ENCODE measurements at places on chromosomes 5 and 9.

GRCh38 chr9:103988821-103989220 is 105.3 kb upstream of the SMC2 start:
- no peak for DNase-seq

GRCh38 chr5:40410231-40410861 is 269.4 kb upstream of the PTGER4 start:
- peak; percentile 40 for DNase-seq

DNA sequence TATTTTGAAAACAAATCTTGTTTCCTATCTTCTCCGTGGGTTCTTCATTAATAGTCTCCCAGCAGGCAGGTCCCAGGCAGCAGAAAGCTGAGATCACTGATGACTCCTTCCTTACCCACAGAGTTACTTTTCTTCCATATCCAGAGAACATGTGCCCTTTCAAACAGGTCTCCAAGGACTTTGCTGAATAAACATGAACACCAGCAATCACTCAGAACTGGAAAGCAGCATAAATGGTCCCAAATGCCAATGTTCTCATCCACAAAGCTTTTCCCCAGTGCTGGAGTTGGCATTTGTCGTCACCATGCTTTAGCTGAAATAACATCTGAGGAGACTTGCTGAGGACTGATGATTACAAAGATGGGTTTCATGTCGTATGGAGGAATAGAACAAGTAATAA is 134.0 kb downstream of the YIPF5 start:
- DNase-seq = no peak

GRCh38 chr5:72154076-72154756 is 46.9 kb downstream of the MAP1B start:
- DNase-seq = no peak

- no peak for DNase-seq
Measured at GRCh38 chr9:76531231-76531780, 72.3 kb downstream of the GCNT1 start.

DNA sequence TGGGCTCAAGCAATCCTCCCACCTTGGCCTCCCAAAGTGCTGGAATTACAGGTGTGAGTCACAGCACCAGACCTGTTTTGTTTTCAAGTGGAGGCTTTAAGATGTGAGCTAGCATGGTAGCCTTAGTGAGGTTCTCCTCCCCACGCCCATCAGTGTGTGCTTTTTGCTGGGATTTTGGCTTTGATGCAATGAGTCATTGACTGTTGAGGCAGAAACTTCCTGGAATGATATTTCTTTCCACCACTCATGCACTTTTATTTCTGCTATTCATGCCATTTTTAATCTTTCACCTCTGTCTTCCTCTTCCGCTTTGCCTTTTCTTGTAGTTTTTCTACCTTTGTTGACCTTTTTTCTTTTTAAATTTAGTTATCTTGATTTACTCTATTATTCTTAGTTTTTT is 4.2 kb upstream of the NFIL3 start:
- DNase-seq = no peak

DNA sequence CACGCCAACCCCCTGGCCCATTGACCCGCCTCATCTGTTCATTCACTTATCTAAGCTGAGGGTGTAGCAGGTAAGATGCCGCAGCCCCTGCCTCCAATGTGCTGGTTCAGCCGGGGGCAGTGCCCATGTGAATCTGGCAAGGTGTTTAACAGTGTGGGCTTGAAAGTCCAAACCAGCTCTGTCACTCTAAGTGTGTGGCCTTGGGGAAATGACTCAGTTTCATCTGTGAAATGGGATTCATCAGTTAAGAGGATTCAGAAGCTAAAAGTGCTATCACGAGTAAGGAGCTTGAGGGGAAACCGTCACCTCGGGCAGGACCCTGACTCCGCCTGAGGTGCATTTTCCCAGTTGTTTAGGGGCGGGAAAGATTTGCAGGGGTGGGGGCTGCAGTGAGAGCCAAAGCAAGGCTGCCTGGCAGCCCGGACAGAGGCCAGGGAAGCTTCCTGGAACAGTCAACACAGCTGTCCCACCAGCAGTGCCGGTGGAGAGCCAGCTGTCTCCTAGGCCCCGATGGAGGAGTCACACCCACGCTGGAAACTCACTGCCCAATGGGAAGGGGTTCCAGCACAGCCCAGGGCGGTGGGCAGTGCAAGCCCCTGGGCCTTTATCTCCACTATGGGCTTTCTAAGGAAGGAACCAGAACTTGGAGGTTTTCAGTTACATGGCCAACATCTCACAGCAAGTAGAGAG is 9.7 kb upstream of the URM1 start:
- DNase-seq = no peak

DNA sequence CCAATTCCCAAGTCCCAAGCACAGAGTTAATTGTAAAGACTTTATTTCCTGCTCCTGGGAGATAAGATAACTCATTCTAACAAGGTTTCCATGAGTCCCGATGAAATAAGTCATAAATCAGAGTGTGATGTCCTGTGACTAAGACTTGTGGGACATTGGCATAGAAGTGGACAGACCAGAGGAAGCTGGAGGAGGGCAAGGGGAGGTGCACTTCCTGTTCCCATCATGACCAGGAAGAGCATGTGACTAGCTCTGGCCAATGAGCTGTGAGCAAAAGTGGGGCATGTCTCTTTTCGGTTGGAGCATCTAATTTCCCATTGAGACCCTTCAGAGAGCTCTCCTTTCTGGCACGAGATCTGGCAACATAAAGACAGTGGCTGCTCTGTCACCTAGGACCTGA is 100.4 kb downstream of the ZNF354C start:
- DNase-seq = no peak

DNA sequence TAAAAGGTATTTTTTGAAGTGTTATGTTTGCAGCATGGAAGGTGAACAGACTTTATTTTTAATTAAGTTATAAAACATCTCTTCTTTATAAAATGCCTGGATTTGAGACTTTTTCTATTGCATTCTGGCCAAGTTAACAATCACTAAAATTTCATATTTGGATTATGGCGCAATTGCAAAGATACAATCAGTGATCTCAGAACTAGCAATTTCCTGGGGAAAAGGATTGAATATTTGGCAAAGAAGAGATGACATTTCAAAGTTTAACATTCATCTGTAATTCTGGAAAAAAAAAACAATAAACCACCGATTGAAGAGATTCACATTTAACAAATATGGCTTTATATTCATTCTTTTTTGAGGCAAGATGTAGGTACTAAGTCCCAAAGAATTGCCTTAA is 378.0 kb downstream of the LRRC70 start:
- DNase-seq = no peak

DNA sequence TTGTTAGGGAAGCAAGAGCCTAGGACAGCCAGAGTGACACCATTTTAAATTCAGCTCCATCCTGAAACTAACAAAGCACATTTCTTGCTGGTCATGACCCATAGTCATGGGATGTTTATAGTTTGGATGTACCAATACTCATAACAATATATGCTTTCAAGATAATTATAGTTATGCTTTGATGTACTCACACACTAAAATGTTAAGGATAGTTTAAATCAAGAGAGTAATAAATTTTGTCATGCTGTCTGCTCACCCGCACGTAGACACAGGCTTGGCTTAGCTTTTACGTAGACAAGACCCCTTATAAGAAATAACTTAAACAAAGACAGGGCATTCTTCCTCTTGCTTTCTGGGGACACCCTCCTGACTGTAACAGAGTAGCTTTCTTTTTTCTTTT is 8.9 kb upstream of the STXBP1 start:
- no peak for DNase-seq

DNA sequence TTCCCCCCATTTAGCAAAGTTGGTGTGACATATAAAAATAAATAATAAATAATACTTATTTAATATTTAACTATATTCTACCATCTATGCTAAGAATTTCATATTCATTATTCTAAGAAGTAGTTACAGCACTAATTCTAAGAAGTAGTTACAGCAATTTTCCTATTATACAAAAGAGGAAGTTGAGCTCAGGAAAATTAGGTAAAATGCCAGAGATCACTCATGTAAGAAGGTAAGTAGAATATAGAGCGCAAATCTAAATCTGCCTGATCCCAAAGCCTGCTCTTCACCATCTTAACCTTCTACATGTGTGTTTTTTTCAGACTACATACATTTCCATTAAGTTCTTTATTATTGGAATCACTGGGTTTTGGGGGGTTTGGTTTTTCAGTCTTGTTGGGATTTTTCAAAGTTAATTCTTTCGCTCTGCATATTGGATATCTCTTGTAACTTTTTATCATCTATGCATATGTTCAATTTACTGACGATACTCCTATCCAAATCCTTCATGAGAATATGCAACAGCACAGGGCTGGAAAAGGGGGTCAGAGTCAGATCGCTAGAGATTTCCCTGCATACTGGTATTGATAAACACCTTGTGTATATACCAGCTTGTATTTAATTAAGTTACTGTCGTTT is 852.1 kb downstream of the MAT2B start:
- no peak for DNase-seq

- no peak for DNase-seq
Measured at GRCh38 chr5:38921174-38921573, 75.4 kb downstream of the OSMR start.

GRCh38 chr5:96703384-96703920 is 41.3 kb downstream of the CAST start:
- DNase-seq = no peak

DNA sequence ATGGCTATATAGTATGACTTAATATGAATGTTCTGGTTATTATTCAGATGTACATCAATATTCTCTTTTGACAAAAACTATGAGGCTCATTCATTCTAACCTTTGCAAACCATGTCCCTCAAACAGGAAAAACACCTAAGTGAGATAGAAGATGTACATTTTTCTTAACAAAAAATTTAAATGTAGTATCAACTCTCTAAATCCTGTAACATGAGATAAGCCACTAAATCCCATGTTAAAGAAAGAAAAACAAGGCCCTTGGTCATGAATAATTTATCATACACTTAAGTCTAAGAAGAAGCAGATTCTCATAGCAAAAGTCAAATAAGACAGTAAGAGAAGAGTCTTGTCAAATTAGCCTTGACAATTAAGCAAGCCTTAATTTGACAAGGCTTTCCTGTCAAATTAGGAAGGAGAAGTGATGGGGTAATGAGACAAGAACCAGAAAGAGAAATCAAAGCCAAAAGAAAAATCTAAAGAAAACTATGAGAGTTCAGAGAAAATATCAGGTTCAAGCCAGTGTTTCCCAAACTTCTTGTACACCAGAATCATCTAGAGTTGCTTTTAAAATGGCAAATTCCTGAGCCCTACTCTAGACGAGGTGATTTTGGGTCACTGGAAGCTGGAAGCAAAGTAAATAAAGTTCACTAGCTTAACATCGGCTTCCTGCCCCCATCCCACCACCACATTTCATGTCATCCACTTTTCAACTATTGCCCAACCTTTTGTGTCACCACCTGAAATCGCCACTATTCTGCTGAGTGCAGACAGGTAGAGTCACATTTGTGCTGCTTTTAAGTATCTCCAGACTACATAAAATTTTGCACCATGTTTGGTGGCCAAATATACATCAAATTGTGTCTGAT is 76.5 kb downstream of the NR6A1 start:
- no peak for DNase-seq

DNA sequence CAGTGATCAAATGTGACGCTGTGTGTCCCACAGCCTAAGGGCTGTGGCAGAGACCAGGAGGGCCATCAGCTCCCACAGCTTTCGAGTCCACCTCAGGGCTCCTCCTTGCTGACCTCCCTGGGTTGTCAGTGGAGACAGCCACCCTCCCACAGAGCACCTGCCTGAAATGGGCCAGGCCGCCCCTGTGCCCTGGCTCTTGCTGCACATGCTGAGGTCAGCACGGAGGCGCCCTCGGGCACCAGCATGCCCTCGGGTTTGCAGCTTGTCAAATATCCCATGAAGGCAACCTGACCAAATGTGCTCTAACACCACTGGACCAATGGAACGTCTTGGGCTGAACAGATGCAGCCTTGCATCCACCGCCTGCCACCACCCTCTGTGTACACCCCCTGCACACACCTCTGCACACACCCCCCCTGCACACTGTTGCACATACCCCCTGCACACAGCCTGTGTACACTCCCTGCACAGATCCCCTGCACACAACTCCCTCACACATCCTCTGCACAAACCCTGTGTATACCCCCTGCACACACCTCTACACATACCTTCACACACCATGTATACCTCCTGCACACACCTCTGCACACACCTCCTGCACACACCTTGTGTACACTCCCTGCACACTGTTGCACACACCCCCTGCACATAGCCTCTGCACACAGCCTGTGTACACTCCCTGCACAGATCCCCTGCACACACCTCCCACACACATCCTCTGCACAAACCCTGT is 2.0 kb upstream of the CEP72 start:
- DNase-seq = no peak

DNA sequence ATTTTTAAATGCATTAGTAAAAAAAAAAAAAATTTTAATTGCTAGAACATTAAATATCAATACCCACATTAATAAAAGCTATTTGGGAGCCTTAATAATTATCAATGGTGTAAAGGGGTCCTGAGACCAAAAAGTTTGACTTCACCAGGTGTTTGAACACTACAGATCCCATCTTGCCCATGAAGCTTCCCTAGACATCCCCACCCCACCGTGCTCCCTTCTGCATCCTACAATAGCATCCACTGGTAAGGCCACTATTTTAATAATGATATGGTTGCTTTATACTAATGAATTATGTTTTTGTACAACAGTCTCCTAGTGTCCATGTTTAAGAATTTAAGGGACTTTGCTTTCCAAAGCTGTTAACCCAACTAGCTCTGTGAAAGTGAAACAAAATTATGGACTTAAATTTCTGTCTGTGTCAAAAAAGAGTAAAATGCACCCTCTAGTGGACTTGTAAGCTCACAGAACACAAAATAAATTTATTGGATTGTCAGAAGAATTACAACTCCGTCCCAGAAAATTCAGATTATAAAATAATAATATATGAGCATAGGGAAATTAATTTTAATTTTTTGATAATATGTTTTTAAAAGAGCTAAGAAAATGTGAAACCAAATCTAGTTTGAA is 76.0 kb downstream of the ARL15 start:
- DNase-seq = no peak

DNA sequence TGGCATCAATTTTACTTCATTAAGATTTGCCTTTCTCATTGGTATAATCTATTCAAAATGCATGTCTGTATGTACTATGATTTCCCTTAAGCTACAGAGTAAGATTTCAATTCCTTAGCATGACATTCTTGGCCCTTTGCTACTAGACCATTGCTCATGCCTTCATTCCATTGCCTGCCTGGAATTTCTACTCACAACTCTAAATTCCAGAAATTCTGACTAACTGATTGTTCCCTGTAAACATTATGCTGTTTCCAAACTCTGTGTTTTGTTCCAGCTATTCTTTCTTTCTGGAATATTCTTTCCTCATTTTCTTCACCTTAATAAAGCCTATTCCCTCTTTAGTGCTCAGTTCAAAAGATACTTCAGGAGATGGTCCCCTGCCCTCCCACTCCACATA is 568.8 kb upstream of the SEMA6A start:
- no peak for DNase-seq

Measured in stimulated activated CD8-positive, alpha-beta memory T cell treated with anti-CD3 and anti-CD28 coated beads, Interleukin-4, amount 100 ng/mL, for 4 hours (primary cell).